NCI-H774 (cell line): ENCODE measurements at places on chromosomes 5 and 9.

GRCh38 chr5:150217873-150218692 lies 28.2 kb downstream of the SLC6A7 start:
- DNase-seq, result peak; percentile 57

DNA sequence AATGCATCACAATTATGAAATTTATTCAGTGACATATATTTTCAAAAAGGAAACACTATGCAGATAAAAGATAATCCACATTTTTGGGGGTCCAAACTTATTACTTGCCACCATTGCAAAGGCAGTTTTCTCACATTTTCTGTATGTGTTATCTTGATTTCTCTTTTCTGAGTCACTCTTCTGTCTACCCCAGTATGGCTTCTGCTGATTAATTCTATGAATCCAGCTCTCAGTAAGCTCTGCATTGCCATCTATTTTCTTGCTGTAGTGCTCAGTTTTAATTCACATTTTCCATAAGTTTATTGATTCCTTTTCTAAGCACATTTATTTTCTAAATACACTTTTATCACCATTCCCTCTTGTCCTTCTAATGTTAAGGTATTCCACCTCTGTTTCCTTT lies 1.7 kb downstream of the IFNA10 start:
- DNase-seq, result no peak

DNA sequence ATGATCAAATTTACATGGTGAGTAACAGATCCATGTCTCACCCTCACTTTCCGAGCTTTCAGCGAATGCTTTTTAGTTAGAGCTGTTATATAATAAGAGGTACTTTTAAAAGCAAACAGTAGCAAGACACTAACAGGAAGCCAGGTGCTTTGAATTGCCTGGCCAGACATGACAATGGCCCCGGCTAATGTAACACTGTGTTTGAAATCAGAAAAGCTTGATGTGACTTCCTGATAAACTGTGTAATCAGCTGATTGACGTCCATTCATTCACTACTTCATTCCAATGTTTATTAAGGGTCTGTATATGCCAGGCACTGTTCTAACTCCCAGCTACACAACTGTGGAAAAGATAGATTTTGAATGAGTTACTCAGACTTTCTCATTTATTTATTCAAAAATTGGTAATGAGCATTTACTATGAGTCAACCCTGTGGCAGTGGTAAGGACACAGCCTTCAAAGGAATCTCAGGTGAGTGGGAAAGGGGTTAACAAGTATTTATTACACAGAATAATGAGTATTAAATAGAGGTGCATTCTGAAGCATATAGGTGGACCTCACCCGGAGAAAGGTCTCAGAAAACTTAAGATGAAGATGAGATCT lies 26.6 kb downstream of the DPYSL3 start:
- peak; percentile 89 for DNase-seq

- no peak for DNase-seq
Measured at GRCh38 chr9:126650404-126651341, 36.9 kb downstream of the LMX1B start.

GRCh38 chr5:136529081-136529480 lies 163.7 kb upstream of the TRPC7 start:
- DNase-seq, result no peak

DNA sequence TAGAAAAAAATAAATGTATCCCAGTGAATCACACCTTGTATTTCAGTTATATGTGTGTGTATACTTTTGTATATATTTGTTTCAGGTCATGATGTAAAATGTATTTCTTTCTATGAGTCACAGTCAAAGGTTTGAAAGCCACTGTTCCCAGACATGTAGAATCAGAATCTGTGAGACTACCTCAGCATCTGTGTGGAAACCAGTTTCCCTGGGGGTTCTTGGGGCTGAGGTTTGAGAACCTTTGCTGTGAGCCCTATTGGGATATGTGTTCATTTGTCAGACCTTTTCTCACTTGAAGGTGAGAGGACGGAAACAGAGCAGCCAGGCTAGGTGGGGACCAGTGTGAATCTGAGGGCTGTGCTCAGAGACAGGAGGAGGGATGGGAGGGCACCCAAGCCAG lies 78.7 kb upstream of the SAP30L start:
- DNase-seq, result no peak

- DNase-seq, result no peak
Measured at GRCh38 chr5:175123542-175123941, 320.4 kb downstream of the DRD1 start.

DNA sequence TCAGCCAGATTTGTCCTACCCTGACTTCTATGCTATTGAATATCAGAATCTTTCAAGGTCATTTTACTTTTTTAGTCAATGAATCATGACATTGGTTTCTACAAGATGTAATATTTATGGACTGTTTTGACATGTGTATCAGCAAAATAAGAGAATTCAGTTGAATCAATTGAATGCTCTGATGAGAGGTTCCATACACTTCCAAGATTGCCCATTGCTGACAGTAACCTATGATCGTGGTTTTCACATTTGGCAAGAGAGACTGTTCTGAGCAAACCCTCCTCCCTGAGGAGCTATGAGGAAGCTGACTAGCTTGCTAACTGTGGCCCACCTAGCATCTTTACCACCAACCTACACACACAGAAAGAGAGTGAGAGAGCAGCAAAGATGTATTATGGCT lies 56.7 kb upstream of the FST start:
- no peak for DNase-seq

DNA sequence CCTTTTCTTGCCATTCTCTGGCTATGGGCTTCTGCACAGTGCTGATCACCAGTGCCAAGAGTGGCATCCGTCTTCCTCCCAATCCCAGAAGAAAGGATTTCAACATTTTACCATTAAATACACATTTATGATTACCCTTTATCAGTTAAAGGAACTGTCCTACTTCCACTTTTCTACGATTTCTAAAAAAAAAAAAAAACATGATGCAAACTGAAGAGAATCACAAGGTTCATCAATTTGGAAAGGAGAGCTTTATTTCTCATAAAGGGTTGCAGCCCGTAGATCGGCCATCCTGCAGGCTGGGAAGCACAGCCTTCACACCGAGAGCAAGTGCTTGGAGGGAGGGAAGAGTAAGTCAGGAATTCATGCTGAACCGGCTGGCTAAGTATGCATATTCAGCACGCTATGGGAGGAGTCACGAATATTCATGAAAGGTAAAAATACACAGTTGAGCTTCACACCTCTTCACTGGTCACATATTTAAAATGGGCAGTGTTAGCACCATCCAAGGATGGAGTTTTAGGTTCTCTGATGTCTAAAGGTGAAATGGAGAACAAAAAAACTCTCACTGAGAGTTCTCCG lies 52.5 kb upstream of the SEMA4D start:
- DNase-seq, result no peak

DNA sequence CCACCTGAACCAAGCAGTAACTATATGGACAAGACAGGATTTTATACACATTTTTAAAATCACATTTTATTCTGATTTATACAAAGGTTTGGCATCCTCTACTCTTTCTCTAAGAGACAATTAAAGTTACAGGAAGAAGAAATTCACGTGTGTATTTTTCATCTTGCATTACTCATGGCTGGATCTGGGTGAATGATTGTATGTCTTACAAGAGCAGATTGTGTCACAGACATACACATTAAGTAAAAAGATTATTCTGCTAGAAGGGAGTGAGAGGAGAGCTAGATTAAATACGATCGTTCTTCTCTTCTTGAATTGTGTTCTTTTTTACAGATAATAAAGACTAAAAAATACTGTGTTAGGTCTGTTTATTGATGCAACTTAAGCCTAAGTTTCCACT lies 20.8 kb upstream of the CEP120 start:
- DNase-seq, result no peak

- no peak for DNase-seq
Measured at GRCh38 chr5:19261879-19262278, 726.1 kb downstream of the CDH18 start.

DNA sequence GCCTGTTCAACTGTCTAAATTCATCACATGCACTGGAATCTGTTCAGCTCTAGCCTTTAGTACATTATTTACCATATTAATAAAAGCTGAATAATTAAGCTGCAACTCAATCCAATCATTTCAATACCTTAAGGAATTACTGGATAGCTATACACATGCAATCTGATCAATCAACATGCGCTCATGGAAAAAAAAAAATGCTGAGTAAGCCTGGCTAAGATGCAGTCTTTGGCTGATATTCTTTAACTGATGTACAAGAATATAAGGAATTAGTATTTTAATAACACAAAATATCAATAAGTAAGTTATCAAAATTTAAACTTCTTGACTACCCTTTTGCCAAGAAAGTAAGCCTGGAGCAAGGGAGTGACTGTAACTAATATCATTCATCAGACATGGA lies 15.9 kb downstream of the EFNA5 start:
- no peak for DNase-seq

GRCh38 chr5:178104492-178104891 lies 8.8 kb upstream of the N4BP3 start:
- DNase-seq, result no peak

- DNase-seq, result no peak
Measured at GRCh38 chr9:121380846-121381245, 10.8 kb upstream of the STOM start.

GRCh38 chr9:131418143-131419025 lies 24.5 kb downstream of the PRRC2B start:
- DNase-seq, result peak; percentile 74

- DNase-seq, result no peak
Measured at GRCh38 chr9:107571148-107571547, 81.6 kb upstream of the KLF4 start.

- no peak for DNase-seq
Measured at GRCh38 chr9:119310741-119311140, 58.5 kb downstream of the BRINP1 start.

DNA sequence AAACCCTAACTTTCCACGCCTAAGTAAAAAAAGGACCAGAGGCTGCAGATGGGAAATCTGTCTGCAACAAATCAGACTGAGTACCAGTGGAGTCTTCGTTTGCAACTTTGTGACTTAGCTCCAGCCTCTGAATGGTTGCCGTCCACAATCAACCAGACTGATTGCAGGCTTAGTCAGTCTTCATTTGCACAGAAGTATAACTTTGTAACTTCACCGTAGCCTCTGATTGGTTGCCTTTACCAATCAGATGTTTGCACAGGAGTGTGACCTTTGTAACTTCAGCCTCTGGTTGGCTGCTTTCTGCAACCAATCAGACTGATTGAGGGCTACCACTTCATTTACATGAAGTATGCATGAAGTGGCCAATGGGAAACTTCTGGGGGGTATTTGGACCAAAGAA lies 53.7 kb downstream of the TGFBR1 start:
- no peak for DNase-seq

DNA sequence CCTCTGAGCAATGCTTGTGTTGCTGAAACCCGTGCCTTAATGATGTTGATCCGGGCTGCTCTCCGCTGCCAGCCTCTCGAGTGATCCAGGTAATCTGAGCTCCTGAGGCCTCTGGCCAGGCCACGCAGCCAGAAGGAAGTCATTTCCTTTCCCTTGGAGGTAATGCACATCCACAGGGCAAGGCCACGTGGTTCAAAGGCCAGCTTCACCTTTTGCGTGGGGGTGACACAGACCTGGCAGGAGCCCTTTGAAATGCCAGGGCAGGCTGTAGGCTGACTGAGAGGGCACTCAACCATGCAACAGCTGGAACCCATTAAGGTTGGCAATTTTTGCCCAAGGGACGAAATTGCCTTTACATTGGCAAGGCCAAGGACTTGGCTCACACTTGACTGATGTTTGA lies 80.4 kb downstream of the LIX1 start:
- DNase-seq, result no peak

DNA sequence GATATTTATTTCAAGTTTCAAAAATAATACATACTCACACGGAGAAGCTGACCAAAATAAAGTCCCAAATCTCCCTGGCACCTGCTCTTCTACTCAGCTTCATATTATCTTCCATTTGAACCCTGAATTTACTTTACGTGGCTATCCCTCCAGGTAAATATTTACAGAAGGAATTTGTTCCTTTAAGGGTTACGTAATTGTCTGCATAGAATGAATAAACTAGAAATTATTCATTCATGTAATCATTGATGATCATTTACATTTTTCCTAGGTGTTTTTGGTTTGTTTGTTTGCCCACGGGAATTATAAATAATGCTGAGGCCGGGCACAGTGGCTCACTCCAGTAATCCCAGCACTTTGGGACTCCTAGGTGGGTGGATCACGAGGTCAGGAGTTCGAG lies 251.2 kb downstream of the PLK2 start:
- DNase-seq, result peak; percentile 64

DNA sequence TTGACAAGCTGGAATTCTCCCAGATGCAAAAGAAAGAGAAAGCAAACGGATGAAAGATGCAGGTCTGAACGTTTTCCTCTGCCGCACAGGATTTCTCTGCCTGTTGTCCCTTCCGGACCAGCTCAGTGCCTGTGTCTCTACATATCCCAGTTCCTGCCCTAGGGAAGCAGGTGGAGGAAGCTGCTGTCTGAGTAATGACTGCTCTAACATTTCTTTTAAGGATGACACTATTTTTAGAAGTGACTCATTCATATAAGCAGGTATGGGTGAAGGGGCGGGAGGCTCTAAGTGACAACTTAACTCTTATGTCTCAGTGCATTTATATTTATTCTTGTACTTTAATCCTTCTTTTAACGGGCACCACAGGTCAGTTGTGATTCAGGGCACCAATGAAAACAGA lies 128.8 kb downstream of the SLC24A2 start:
- peak; percentile 23 for DNase-seq

- no peak for DNase-seq
Measured at GRCh38 chr9:93081931-93082330, 14.1 kb upstream of the CARD19 start.

DNA sequence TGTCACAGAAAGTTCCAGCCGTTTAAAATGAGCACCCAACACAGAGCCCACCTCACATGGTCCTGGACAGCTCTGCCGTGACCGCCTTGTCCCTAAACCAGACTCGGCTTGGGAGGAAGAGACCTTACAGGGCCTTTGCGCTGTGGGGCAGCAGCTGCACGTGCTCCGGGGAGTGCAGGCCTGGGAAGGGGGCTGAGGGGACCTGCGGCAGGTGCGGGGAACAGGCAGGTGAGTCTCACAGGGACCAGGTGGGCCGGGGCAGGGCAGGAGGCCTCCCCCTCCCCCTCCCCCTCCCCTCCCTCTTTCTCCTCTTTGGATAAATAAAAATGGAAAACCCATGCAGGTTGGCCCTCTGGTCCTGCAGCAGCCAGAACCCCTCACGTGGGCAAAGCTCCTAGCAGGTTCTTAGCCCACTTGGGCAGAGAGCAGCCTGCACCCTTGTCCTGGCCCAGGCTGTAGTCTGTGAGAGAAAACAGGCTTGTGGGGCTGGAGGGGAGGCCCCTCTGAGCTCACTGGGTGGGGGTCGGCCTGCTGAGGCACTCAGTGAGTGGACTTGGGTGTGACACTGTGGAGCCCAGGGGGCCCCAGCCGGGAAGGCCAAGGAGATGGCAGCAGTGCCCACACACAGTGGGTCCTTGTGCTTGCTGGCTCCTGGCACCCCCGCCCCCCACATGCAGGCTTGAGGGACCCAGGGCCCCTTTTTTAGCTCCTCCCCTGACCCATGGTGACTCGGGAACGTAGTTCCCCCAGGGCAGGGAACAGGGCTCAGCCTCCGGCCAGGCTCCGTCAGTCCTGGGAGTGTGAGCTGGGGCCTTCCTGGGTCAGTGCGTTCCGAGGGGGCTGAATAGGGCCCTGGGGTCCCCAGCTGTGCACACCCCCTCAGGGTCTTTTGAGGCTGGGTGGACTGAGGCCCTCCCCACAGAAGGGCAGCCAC lies 40.0 kb upstream of the CACNA1B start:
- DNase-seq, result no peak

GRCh38 chr9:17731308-17731707 lies 152.4 kb downstream of the SH3GL2 start:
- no peak for DNase-seq
